NCI-H2081 (cell line): ENCODE measurements at places on chromosomes 12 and 14.

GRCh38 chr14:51331486-51332367, 91.7 kb downstream of the TMX1 start:
- no peak for DNase-seq

- DNase-seq, result no peak
Measured at GRCh38 chr14:79369359-79370332, 841.7 kb downstream of the DIO2 start.

DNA sequence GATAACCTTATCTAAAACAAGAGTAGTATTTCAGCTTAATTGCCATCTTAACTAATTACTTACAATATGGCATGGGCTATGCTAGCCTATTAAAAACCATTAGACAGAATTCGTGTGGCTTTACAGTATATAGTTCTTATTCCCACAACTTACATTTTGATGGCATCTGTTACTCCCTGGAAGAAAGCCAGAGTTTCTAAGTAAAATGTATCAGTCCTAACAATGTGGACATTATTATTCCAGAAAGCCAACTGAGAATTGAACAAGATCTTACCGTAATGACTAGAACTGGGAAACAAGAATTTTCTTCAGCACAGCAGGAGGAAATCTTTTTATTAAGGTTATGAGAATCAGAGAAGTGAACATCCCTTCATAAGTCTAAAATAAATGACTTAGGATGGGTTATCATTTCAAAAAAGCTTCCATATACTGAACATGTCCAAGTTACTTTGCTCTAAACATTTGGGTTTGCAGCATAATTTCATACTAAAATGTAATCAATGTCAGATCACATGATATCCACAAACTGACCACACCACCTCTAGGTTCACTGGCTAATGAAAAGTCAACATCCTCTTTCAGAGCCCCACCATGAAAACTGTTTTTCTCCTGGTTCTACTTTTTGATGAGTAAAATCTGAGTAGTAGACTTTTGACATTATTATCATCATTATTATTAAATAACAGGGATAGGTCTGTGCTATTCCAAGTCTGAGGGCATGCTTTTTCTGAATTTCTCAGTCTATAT, 179.7 kb downstream of the SSPN start:
- no peak for DNase-seq

- DNase-seq, result peak; percentile 32
Measured at GRCh38 chr12:47032644-47033043, 46.8 kb upstream of the PCED1B start.

DNA sequence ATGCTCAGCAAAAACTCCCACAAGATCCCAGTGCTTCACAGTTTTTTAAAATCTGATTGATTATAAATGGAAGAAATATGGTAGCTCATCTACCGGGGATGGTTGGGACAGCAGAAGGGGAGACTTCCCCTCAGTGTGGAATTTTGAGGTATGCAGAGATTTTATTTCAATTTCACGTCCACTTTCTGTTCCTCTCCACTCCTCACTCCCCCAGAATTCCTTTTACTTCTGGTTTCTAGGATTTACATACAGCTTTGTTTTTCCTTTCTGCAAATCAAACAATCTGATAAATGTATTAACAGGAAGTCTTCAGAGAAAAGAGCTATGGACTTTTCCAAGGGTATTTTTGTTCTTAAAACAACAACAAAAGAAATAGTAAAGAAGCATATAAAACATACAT, 181.5 kb upstream of the ARHGAP5 start:
- no peak for DNase-seq

GRCh38 chr14:68459480-68460136, 333.3 kb downstream of the ZFP36L1 start:
- DNase-seq, result no peak

DNA sequence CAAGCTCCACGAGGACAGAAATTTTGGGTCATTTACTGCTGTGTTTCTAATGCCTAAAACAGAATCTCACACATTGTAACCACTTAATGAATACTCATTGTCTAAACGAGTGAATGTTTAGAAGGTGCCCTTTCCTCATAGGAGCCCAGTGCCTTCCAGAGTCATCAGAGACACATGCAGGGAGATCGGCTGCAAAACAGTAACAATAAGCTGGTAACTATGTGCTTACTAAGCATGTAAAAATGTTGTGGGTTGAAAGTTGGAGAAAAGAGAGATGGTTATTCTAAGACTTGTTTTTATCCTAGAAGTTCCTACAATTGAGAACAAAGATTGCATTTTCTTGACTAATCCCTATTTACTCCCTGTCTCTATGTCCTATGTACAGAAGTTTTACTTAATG, 7.4 kb downstream of the TESPA1 start:
- DNase-seq, result no peak

GRCh38 chr12:68587448-68587873, 23.2 kb upstream of the RAP1B start:
- DNase-seq, result no peak

- no peak for DNase-seq
Measured at GRCh38 chr14:93683226-93683625, 105.1 kb downstream of the PRIMA1 start.

DNA sequence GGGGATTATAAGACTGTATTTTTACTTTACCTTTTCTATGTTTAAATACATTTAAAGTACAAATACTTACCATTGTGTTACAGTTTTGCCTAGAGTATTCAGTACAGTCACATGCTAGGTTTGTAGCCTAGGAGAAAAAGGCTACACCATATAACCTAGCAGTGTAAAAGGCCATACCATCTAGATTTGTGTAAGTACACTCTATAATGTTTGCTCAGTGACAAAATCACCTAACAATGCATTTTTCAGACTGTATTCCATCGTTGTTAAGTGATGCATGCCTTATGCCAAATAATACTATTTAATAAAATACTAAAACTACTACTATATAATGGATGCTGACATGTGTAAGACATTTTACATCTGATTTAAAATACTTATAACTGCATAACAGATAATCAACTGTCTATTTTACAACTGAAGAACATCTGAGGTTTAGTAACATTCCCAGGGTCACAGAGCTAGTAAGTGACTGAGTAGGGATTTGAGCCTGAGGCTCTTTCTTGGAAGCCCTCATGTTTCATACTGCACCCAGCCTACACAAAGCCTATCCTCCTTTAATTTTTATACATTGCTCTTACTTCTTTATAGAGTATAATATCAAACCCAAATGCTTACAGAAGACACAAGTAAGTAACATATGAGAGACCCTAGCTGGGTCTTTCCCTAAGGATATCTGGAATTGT, 296.8 kb downstream of the SYT1 start:
- no peak for DNase-seq

DNA sequence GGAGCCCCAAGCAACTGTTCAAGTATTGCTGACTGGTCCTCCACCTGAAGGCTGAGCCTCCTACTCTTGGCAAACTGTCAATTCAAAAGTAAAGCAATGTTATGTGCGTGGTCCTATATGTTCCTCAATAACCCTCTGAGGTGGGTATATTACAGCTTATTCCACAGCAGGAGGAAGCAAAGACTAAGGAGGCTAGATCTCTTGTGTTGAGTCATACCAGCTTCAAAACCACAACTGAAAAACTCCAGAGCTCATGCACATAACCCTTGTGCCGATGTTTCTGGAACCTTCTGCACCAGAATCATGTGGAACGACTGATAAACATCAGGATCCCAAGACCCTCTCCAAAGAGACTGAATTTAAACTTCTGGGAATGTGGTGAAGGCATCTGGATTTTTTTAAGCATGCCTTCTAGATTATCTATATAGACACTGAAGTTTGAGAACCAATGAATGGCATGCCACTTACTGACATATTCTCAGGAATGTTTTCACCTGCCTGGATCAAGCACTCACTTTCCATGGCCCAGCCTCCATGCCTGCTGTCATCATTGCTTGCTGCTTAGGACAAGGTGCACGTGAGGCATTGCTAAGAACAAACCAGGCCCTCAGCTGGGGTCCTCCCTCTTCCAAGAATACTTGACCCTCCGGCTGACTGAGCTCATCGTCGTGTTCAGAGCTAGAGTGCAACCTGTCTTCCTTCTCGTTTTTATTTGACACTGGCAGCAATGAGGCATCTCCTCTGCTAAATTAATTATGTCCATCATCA, 194.7 kb downstream of the BCL11B start:
- no peak for DNase-seq

- no peak for DNase-seq
Measured at GRCh38 chr12:47188576-47189441, 109.0 kb upstream of the AMIGO2 start.

DNA sequence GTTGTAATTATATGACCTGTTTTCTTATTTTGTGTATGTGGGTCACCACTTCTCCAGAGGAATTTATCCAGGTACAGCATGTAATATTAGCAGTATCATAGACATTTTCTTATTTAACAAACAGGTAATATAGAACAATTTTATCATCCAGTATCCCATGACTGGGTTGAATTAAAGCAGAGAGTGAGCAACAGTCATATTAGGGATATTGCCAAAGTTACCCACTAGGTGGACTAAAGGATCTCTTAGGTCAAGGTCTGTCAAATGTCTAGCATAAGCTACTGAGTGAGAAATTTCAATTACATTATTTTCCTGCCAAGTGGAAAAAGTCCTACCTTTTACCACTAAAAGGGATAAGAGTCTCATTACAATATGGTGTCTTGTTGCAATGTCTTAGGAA, 62.1 kb upstream of the TRIM9 start:
- DNase-seq, result peak; percentile 9

- peak; percentile 68 for DNase-seq
Measured at GRCh38 chr12:132559652-132560363, 50.6 kb downstream of the LRCOL1 start.

DNA sequence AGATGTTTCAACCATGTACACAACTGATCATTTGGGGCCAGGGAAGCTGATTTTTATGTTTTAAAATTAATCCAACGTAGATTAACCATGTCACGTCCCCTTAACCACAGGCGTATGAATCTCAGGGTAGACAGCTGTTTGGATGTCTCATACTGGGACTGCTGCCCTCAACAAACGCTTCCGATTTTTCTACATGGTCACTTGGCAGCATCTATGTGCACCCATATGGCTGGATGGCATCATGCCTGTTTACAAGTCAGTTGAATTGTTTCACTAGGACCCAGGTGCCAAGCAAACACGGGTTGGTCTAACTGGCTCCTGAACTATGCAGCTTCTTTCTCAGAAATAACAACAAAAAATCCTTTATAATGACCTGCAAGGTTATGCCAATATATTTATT, 393.8 kb downstream of the NPAS3 start:
- DNase-seq, result no peak

GRCh38 chr12:72031066-72031465, 92.4 kb downstream of the TPH2 start:
- no peak for DNase-seq

GRCh38 chr12:107891967-107892366, 117.5 kb downstream of the ASCL4 start:
- no peak for DNase-seq

- DNase-seq, result no peak
Measured at GRCh38 chr12:15688202-15688736, 100.9 kb downstream of the EPS8 start.

DNA sequence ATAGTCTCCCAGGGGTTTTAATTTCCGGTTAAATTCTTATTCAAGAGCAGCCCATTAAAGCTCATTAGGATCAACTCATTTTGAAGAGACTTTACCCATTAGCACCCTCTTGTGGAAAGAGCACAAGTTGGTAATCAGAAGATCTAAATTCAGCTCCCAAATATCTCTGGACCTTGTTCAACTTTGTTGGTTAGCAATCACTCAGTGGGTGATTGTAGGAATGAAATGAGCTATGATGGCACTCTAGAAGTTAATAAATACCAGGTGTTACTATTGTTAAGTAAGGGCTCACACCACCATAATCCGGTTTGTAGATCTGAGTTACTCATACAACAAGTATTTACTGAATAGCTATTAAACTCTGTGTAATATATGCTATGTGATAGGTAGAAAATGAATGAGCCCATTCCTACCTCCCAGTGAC, 42.9 kb downstream of the TRIP11 start:
- peak; percentile 48 for DNase-seq

DNA sequence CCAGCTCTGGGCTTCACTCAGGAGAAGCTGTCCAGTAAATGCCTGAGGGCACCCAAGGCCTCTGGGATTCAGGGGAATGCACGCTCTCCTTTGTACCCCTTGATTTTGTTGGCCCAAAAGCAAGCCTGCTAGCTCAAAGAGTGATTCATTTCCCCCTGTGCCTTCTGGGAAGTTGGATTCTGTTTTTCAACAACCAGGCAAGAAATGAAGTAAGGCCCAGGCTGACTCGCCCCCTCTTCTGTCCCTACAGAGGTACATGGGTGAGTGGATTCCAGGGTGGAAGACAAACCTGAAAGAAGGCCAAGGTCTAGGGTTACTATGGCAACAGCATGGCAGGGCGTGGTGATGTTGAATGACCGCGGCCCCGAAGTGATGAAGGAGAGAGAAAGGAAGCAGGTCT, 9.3 kb upstream of the SERPINA5 start:
- no peak for DNase-seq

DNA sequence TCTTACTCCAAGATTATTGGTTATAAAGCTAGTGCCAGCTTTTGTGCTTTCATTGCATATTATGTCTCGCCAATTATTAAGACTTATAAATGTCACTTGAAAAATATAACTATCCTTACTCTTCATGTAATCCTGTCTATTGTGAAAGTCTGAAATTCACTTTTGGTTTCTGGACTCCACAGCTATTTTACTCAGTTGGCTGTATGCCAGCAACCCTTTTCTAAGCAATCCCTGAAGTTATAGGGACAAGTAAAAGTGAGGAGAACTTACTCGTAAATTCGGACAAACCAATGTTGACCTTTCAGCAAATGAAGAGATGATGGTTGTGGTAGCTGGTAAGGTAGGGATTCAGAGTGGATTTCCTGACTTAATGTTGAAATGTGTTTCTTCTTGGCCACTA, 196.3 kb downstream of the NPAS3 start:
- DNase-seq, result no peak

DNA sequence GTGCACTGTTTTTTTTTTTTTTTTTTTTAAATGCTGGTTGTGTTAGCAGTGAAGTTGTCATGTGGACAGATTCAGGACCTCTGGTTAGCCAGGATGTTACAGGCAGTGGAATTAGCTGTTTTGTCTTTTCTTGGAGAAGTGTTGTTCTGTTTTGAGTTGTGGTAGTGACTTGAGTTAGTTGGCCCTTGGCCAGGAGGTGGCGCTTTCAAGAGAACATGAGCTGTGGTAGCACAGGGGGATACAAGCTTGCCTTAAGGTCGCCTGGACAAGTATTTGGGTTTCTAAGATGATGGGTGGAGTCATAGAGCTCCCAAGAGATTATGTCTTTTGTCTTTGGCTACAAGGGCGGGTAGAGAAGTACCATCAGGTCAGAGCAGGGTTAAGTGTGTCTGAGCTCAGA, 33.3 kb upstream of the CCDC198 start:
- no peak for DNase-seq
